ENCODE measurements at places on chromosomes 12 and 14. TPM values are rescaled to one million over a fixed set of nuclear protein-coding genes. Genes with fewer than 3 reads are reported as not detected.

Gene ASCL1
- total RNA-seq: 14.0 TPM

Gene BCL7A
- total RNA-seq: 38.5 TPM

Gene CELA1
- not detected for total RNA-seq

Gene GABARAPL1
- 33.1 TPM for total RNA-seq

- no peak for DNase-seq
Measured at GRCh38 chr14:70401643-70402042, 15.2 kb downstream of the SYNJ2BP start.

- no peak for DNase-seq
Measured at GRCh38 chr12:24360907-24361306, 411.4 kb upstream of the SOX5 start.

GRCh38 chr14:72290241-72290640, 358.0 kb downstream of the RGS6 start:
- DNase-seq: no peak

DNA sequence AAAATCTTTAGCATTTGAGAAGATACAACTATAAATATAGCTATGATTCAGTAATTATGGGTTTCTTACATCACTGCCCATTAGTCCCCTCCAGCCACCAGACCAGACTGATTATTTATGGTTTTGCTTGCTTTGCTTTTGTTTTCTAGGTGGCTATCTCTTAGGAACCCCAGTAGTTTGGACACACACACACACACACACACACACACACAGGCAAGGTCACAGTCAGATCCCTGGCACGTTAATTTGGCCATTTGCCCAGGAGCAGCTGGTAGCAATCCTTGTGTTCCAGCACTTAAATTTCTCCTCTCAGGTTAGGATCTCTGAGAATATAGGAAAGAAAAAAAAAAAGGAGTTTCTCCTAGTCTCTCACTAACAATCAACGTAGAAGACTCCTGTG, 90.2 kb upstream of the RESF1 start:
- no peak for DNase-seq

DNA sequence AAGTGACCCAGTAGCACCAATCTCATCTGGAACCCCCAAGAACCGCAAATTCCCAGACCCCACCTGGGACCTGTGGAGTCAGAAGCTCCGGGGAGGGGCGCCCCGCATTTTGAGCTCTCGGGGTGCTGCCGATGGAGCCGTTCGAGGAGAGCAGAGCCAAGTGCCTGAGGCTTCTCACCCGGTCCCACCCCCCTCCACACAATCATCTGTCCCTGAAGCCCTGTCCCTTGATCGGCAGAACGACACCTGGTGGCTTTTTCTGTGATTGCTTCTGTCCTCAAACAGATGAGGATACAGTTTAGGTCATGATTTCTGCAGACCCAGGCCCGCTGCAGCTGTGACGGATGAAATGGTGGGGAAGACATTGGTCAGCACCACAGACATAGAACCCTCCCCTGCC, 74.7 kb downstream of the NOC4L start:
- no peak for DNase-seq
